ENCODE measurements at places on chromosomes 4 and X.

GRCh38 chrX:152896450-152896849 is 1.4 kb upstream of the ZNF185 start:
- no peak for DNase-seq

DNA sequence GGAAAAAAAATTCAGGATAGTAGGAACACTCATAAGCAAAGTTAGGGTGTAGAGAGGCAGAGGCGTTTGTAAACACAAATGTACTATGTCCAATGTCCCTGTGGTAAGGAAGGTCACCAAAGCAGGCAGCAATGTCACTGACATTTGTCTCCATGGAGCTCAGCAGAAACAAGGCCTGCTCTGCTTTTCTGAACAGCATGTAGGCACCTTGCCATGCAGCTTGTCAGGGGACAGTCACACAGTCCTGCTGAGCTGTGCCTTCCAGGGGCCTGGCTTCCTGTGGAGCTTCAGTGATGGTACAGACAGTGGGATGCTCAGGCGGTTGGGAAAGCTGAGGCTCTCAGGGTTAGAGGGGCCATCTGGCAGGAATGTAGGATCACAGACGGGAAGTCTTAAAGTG is 74.5 kb upstream of the HS3ST1 start:
- no peak for DNase-seq

GRCh38 chr4:170476351-170476750 is 386.6 kb upstream of the AADAT start:
- DNase-seq = no peak

GRCh38 chr4:81215931-81216330 is 909 bp upstream of the PRKG2 start:
- no peak for DNase-seq

DNA sequence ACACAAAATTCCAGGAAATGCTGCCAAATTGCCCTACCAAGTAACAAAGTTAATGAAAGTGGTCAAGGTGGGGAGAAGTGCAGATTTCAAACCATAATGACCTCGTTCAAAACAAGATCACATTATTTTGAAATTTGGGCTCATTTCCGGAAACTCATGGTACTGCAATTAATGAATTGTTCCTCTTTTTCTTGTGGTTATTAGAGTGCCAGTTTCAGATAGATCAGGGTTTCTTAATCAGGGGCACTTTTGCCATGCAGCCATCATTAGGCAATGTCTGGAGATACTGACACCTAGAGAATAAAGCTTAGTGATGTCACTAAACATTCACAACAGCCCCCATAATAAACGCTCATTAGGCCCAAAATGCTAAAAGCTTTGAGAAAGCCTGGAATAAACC is 381.5 kb upstream of the GALNT7 start:
- DNase-seq = no peak

DNA sequence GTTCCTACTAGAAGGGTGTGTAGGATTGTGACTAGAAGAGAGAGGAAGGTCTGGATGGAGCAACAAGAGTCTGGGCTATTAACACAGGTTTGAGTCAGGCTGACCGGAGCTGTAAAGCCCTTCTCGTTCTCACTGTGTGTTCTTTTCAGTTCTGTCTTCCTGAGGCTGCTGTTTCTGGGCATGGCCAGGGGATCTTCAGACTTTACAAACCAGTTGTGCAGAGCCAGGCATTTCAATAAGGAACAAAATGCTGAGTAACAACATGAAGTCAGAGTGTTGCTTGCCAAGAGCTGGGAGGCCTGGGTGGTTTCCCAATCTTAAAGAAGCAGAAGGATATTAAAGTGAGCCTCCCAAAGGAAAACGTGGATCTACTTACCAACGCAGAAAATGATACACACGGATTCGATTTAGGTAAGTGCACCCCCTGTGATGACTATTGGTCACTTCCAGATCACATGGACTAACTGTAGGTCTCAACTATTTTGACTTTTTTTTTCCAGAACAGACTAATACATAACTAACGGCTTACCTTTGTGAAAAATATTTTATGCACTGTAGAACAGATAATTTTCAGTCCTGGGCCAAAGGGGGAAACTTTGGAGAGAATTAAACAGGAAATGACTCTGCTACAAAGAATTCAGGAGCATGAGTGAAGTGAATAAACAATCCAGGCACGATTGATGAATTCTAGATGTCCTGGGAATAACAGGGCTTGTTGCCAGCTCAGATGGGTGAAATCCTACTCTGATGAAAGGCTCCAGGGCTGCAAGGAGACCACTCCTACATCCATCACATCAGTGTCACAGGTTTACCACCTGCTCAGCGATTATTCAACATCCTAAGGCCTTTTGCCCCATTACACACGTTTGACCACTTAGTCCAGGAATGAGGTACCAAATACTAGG is 94.5 kb downstream of the ANXA3 start:
- DNase-seq = peak; percentile 93

- no peak for DNase-seq
Observed at GRCh38 chr4:84031401-84031800, 467.7 kb downstream of the NKX6-1 start.

GRCh38 chr4:79996851-79997250 is 76.2 kb downstream of the ANTXR2 start:
- DNase-seq = no peak

- no peak for DNase-seq
Observed at GRCh38 chrX:134670134-134670924, 12.1 kb upstream of the PLAC1 start.

GRCh38 chr4:158229768-158230167 is 19.5 kb downstream of the TMEM144 start:
- DNase-seq = no peak

- DNase-seq = no peak
Observed at GRCh38 chr4:20960291-20960690, 260.0 kb downstream of the PACRGL start.

- DNase-seq = no peak
Observed at GRCh38 chrX:21958916-21959315, 18.4 kb downstream of the SMS start.

DNA sequence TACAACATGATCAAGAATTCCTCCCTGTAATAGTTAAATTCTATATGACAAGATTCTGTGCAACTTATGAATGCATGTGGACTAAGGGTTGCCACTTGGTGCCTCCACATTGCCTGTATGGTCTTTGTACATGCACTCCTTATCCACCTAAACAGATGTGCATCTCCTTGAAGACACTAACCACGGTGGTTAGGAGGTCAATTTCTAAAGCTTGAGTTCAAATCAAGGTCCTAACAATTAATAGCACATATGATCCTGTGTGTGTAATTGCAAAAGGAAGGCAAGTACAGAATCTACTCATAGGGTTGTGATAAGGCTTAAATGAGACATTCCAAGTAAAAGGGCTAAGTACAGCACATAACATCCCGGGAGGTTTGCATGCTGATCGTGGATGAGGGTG is 1.5 kb upstream of the IL21 start:
- DNase-seq = no peak

DNA sequence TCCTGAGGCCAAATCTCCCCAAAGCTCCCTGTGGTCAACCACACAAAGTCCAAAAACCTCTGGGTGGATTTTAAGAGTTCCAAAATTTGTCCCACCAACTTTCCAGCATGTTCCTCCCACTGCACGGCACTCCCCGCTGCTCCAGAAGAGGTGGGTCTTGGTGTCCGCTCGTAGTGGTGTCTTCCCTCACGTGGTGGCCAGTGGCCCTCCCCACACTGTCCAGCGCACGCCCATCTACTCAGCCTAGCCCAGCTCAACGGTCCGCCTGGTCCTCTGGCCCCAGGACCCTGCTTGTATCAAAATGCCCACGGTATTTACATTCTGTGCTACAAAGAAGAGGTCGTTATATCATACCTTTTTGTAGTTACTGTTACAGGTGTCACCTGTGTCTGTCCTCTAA is 83.5 kb downstream of the NSUN7 start:
- DNase-seq = no peak

- DNase-seq = peak; percentile 58
Observed at GRCh38 chr4:24419181-24420034, 164.9 kb downstream of the DHX15 start.

DNA sequence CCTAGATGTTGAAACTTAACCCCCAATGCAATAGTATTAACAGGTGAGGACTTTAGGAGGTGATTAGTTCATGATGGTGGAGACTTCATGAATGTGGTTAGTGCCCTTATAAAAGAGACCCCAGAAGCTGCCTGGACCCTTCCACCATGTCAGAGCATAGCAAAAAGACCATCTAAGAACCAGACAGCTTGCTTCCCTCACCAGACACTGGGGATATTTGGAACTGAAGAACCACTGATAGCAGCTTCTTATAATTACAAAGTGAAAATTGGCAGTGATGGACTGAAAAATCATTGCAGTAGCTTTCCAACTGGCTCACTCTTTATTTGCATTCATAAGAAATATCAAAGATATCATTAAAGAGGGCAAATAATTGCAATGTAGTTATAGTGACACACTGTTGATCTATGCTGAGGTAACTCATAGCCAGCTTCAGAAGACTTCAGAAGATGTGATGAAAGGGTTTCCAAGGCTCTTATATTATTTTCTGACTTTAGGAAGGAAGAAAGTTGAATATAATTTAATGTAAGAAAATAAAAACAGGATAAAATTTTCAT is 5.8 kb downstream of the RASSF6 start:
- DNase-seq = no peak

GRCh38 chr4:142817442-142817841 is 28.7 kb downstream of the INPP4B start:
- DNase-seq = peak; percentile 89

- no peak for DNase-seq
Observed at GRCh38 chr4:148795156-148795864, 353.1 kb upstream of the NR3C2 start.

DNA sequence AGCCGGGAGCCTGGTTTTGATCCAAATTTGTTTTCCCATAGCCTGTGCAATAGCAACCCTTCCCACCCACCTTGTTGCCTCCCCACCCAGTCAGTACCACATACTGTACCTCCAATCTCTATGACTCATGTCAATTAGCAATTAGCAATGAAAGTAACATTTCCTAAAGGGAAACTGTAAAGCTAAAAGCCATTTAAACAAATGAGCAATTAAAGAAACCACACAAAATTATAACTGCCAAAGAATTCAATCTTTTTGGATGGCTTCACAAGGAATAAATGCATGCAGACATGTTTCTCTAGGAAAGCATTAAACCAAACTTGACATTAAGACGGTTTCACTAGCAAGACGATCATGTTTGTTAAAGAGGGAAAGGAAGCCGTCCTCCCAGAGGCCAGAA is 169.0 kb upstream of the MAP3K15 start:
- no peak for DNase-seq

- DNase-seq = peak; percentile 28
Observed at GRCh38 chr4:19239565-19239964, 1012.1 kb upstream of the SLIT2 start.

GRCh38 chrX:45309096-45309495 is 108.4 kb upstream of the DIPK2B start:
- DNase-seq = peak; percentile 5

DNA sequence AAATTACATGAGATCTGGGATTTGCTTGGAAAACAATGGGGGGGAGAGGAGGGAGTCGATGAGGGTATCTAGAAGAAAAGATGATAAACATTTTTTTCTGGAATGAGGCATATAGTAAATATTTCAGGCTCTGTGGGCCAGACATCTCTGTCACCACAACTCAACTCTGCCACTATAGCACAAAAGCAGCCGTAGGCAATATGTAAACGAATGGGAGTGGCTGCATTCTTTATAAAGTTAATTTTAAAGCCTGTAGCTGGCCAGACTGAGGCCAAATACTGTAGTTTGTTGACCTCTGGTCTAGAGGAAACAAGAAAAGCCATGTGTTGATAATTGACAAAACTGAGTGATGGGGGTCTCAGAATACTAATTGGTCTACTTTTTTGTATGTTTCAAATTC is 14.1 kb upstream of the TCEANC start:
- no peak for DNase-seq

DNA sequence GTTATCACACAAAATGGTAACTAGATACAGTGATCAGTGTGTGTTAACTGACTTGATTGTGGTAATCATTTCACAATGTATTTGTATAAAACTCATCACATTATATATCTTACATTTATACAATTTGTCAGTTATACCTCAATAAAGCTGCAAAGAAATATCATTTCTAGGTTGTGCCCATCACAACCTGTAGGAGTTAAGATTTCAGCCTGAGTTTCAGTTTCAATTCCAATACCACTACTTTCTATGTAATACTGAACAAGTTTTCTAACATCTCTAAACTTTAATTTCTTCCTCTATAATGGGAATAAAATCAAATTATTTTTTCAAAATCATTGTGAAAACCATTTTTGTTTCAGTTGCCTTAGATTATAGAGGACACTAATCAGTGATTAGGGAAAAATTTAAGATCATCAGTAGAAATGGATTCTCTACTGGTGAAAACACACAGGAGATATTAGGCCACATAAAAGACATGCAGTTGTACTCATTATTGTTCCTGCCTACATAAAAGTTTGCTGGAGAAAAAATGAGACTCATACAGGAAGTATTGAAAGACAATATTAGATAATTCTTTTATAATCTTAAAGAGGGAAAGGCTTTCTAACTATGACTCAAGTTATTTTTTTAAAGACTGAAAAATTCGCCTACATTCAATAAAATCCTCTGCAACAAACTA is 18.4 kb upstream of the TBC1D1 start:
- no peak for DNase-seq

DNA sequence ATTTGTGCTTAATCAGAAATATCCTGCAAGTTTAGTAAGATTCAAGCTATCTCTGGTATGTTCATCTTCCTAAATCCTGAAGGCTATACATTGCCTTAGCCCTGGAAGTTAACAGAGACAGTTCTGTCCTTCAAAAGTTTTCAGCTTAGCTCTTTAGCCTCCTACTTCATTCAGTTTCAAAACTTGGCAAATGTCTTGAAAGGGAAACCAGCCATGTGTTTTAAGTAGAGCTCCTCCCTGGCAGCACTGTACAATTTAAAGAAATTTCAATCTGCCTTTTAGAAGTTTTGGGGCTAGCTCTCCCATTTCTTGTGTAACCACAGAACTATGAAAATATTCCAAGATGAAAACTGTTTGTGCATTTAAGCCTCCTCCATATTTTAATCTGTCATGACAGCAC is 47.0 kb downstream of the FANCB start:
- no peak for DNase-seq

DNA sequence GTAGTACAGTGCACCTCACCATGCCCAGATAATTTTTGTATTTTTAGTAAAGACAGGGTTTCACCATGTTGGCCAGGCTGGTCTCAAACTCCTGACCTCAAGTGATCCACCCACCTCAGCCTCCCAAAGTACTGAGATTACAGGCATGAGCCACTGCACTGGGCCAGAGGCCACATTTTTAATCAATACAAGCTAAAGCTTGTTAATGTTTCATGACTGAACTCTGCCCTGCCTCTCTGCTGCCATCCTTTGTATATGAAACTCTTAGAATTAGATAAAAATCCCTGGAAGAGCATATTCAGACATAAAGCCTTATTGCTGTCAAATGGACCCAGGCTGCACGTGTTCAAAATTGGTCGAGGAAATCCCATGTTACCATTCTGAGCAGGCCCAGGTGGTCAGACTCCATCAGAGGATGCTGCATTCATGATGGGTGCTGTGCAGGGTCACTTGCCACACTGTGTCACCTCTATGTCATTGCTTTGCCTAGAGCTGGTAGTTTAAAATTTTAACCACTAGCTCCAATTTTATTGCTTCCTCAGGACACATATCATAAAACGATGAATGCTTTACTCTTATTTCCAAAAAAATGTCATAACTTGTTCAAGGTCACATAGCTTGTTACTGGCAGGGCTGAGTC is 45.2 kb downstream of the LNX1 start:
- DNase-seq = peak; percentile 24

GRCh38 chrX:91435395-91435794 is 756 bp downstream of the PABPC5 start:
- no peak for DNase-seq

Data from stromal cell of bone marrow (primary cell).